MM.1S (cell line): ENCODE measurements at places on chromosomes 7 and 10.

GRCh38 chr7:158392251-158392650, 195.4 kb downstream of the PTPRN2 start:
- H3K36me3 ChIP-seq = no peaks in the 10 kb centered on the region
- no peaks in the 10 kb centered on the region for H3K4me1 ChIP-seq
- no peak overlapping the region for H3K4me3 ChIP-seq

- no peak overlapping the region for H3K27ac ChIP-seq
- H3K4me1 ChIP-seq = peaks cover 14% of the 10 kb centered on the region
- H3K27me3 ChIP-seq = no peaks in the 10 kb centered on the region
- H3K36me3 ChIP-seq = no peaks in the 10 kb centered on the region
- DNase-seq = no peak
Observed at GRCh38 chr7:81684514-81685269, 85.2 kb downstream of the HGF start.

DNA sequence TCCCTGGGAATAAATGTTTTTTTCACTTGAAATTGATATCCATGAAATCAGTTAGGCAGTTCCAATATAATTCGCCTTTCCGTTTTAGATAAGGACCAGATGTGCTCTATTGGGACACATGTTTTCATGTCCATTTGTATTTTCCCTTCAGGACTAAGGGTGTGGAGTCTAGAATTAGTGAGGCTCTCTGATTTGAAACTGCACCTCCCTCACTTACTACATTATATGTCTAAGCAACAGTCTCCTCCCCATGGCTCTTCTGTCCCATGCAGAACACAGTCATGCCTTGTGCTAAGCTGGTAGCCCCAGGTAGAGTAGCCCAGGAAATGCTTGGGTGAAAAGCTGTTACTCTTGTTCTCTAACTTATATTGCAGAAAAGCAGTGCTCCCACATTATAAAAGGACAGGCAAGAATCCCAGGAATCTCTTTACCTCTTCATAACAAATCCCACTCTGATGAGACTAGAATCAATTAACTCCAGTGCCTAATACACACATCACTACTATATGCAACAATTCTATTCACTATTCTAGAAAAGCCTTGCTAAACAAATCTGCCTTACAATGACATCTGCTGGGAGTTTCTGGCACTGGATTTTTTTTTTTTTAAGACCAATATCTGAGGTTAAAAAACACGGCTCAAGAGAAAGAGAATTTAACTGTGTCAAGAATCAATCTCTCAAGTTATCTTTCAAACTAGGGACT, 293.9 kb downstream of the SNX13 start:
- H3K4me1 ChIP-seq = peaks cover 11% of the 10 kb centered on the region; the same call in 1 of the 2 replicates
- H3K4me3 ChIP-seq = no peak overlapping the region
- H3K27me3 ChIP-seq = no peaks in the 10 kb centered on the region
- H3K27ac ChIP-seq = no peak overlapping the region
- H3K36me3 ChIP-seq = no peaks in the 10 kb centered on the region

DNA sequence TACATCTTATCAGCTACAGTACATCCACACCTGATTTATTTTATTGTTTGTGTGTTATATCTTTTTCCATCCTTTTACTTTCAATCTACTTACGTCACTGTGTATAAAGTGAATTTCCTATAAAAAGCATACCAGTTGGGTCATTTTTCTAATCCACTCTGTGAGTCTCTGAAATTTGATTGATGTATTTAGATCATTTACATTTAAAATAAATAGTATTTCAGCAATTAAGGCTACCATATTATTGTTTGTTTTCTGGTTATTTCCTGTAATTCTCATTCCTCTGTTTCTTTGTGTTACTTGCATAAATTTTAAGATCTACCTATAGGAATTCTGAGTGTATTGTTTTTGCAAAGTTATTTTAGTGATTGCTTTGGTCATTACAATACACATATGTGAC, 53.7 kb downstream of the VSTM4 start:
- H3K27ac ChIP-seq = no peak overlapping the region
- no peaks in the 10 kb centered on the region for H3K36me3 ChIP-seq

DNA sequence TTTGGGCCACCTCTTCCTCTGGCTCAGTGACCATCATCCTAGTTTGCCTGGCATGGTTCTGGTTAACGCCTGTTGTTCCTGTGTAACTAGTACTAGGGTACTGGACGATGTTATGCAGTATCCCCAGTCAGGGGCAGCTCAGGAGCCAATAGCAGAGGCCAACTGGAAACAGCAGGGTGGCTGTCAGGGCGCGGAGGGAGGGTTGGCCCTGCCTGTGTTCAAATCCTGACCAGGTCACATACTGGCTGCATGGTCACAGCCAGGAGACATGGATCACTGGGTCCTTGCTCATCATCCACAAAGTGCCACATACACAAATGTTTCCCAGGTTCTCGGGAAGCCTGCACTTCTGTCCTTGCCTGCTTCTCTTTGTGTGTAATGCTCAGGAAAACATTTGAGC, 12.3 kb upstream of the RBP3 start:
- H3K27me3 ChIP-seq = no peaks in the 10 kb centered on the region; the same call in 1 of the 2 replicates
- no peak overlapping the region for H3K4me3 ChIP-seq
- H3K36me3 ChIP-seq = no peaks in the 10 kb centered on the region
- no peak overlapping the region for H3K27ac ChIP-seq
- no peaks in the 10 kb centered on the region for H3K4me1 ChIP-seq

- H3K4me1 ChIP-seq = no peaks in the 10 kb centered on the region
- no peak for DNase-seq
- H3K36me3 ChIP-seq = peaks cover 3% of the 10 kb centered on the region; the same call in 1 of the 2 replicates
- H3K27me3 ChIP-seq = no peaks in the 10 kb centered on the region
- no peak overlapping the region for H3K27ac ChIP-seq
Observed at GRCh38 chr7:96188174-96188581, 133.7 kb downstream of the SLC25A13 start.

- no peak overlapping the region for H3K27ac ChIP-seq
- H3K27me3 ChIP-seq = no peaks in the 10 kb centered on the region
- no peak for DNase-seq
Observed at GRCh38 chr10:106914016-106914415, 250.5 kb downstream of the SORCS1 start.

- DNase-seq = no peak
- H3K36me3 ChIP-seq = no peaks in the 10 kb centered on the region
- no peak overlapping the region for H3K27ac ChIP-seq
- no peaks in the 10 kb centered on the region for H3K4me1 ChIP-seq
- H3K4me3 ChIP-seq = no peak overlapping the region
Observed at GRCh38 chr10:69497611-69498390, 46.5 kb downstream of the TSPAN15 start.

DNA sequence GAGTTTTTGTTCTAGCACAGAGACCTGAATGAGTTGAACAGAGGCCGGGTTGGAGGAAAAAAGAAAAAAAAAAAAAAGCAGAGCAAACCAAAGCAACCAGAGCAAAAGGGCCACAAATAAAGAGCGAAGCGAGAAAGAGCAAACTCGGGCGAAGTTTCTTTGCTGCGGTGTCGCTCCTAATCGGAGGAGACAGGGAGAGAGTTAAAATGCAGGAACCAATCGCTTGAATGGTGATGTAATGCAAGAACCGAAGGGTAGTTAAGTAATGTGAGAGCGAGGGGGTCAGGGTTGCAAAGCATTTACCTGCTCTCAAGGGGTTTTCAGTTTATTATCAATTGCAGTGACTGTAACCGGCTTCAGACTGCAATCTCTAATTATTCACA, 271.7 kb downstream of the TRIL start:
- no peaks in the 10 kb centered on the region for H3K36me3 ChIP-seq
- H3K4me1 ChIP-seq = no peaks in the 10 kb centered on the region
- H3K4me3 ChIP-seq = no peak overlapping the region
- no peak for DNase-seq
- no peaks in the 10 kb centered on the region for H3K27me3 ChIP-seq

DNA sequence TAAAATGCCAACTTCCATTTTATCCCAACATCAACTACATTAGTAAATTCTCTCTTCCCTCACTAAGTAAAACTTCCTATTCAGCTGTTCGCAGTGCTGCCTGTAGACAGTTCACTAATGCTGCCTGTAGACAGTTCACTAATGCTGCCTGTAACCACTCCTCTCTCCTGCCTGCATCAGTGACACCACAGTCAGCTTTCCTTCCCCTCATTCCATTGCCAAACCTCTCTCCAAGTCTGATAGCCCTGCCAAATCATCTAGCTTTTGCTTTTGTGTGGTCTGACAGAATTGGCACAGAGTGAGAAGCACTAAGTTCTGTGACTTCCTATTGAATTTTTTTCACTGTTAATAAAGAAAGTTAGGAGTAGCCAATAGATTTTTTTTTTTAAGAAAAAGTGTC, 43.0 kb upstream of the MACC1 start:
- no peaks in the 10 kb centered on the region for H3K4me1 ChIP-seq
- no peaks in the 10 kb centered on the region for H3K36me3 ChIP-seq
- no peak for DNase-seq
- no peaks in the 10 kb centered on the region for H3K27me3 ChIP-seq

DNA sequence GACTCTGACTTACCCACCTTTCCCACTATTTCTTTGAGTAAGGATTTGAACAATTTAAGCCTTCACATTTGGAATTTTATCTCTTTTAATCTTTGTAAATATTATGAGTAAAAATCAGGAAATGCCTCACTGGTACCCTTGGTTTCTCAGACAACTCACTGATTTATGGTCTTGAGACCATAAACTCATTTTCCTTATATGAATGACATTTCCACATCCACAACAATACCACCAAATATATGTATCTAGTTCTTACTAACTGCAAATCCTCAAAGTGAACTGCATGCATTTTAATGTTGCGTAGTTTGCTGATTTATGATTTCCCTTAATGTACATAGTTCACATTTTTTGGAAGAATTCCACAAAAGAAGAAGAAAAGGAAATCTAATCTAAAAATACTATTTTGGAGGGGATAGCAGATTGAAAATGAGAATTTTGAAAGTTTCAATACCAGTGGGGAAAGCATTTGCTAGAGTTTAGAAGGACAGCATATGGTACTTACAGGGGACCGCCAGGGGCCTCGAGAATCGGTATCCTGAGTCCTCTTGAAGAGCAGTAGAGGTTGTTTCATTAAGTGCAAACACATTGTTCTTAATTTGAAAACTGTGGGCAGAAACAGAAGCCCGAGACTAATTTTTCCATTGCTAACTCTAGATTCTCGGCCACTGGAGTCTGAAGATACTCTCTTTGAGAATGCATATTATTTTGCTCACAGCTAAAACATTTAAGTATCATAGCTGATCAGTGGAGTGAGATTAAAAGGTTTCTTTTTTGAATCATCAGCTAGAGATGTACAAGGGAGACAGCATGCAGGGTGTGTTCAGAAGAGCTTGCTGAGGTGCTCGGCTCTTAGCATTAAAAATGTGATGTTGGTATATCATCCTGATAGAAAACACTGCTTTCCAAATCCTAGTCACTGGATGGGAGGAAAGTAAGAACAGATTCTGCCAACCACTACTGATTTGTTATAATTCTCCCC, 964.0 kb downstream of the GATA3 start:
- H3K4me3 ChIP-seq = no peak overlapping the region
- no peaks in the 10 kb centered on the region for H3K4me1 ChIP-seq
- DNase-seq = no peak
